ENCODE measurements at places on chromosomes 2 and 18.

DNA sequence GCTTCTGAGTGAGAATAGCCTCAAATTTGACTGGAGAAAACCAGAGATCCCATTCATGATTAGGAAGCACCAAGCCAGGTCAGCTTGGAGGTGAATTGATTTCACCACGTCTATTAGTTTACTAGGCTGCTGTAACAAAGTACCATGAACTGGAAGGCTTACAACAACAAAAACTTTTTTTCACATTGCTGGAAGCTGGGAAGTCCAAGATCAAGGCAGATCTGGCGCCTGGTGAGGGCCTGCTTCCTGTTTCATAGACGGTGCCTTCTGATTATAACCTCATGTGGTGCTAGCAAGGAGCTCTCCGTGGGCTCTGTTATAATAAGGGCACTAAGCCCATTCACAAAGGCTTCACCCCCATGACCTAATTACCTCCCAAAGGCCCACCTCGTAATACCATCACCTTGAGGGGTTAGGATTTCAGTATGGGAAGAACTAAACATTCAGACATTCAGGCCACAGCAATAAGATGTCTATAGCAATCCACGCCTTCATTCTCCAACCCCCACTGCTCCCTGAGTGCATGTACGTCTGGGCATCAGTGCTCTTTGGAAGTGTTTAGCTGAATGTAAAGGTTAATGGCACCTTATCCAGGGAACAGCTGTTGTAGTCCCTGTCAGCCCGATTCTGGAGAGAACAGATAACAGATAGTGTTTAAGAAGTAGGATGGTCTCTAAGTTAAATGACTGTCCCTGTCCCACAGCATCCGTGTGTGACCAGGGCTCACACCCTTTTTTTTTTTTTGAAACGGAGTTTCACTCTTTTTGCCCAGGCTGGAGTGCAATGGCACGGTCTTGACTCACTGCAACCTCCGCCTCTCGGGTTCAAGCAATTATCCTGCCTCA is 89.2 kb downstream of the SOCS6 start:
- DNase-seq, result no peak

DNA sequence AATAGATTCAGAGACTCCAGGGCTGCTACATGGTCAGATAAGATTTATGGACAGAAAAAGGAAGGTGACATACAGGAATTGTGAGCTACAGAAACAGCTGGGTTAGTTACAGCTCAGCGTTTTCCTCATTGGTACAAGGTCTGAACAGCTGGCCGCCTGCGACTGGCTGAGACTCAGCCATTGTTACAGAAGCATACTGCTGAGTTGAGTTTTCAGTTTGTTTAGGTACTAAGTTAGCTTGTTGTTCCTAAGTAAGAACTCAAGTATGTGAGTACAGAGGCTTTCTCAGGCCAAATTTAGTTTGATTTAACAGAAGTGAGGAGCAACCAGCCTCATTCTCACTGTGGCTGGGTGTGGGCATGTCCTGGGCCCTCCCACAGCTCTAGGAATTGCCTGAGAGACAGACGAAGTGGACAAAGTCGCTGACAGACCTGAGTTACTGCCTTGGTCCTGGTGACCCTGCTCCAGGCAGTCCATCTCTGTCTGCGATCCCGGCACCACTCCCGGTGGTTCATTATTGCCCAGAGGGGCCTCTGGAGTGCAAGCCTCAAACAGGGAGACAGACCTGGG is 27.8 kb upstream of the RHOB start:
- no peak for DNase-seq

DNA sequence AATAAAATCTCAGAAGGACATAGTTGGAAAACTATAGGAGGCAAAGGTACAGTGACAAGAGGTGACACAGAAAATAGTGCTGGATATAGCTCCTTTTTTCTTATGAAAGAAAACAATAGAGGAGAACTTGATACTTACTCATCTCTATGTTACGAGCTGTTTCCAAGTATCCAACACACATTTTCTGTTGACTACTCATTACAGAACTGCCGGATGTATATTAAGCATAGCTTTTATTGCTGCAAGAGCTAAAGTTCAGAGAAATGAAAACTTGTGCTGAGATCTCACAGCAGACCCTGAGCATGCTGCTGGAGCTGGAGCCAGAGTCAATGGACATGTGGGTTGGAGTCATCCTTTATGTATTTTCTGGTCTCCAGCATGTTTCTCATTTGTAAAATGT is 210.0 kb upstream of the NT5C1B start:
- DNase-seq, result no peak

- no peak for DNase-seq
Observed at GRCh38 chr2:199762963-199763362, 88.0 kb downstream of the FTCDNL1 start.

DNA sequence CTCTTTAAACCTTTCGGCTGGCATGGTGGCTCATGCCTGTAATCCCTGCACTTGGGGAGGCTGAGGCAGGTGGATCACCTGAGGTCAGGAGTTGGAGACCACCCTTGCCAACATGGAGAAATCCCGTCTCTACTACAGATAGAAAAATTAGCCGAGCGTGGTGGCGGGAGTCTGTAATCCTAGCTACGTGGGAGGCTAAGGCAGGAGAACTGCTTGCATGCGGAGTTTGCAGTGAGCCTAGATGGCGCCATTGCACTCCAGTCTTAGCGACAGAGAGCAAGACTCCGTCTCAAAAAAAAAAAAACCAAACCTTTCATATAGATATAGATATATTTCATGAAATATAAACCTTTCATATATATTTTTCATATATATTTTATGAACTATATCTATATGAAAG is 864.7 kb downstream of the TRIB2 start:
- DNase-seq, result no peak

DNA sequence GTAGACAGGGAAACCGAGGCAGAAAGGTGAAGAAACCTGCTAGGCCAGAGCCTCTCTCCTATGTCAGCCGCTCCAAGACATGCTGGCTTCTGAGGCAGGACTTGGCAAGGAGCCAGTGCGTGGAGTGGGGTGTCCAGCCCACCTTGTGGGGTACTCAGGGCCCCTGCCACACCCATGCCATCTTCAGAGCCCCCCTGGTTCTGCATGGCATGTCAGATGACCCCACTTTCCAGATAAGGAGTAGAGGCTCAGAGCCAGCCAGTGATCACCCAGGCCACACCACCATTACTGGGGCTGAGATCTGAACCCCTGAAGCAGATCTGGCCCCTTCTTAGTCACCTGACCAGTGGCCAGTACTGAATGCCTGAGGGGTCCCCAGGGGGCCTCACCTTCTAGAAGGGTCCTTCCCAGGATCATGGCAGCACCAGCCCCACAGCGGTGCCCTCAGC is 14.7 kb downstream of the CROCC2 start:
- no peak for DNase-seq

GRCh38 chr2:118295592-118296390 is 207.5 kb downstream of the INSIG2 start:
- no peak for DNase-seq

- no peak for DNase-seq
Observed at GRCh38 chr18:78505851-78506461, 473.7 kb upstream of the SALL3 start.

- DNase-seq, result no peak
Observed at GRCh38 chr2:218129458-218130135, 3.8 kb downstream of the CXCR2 start.

DNA sequence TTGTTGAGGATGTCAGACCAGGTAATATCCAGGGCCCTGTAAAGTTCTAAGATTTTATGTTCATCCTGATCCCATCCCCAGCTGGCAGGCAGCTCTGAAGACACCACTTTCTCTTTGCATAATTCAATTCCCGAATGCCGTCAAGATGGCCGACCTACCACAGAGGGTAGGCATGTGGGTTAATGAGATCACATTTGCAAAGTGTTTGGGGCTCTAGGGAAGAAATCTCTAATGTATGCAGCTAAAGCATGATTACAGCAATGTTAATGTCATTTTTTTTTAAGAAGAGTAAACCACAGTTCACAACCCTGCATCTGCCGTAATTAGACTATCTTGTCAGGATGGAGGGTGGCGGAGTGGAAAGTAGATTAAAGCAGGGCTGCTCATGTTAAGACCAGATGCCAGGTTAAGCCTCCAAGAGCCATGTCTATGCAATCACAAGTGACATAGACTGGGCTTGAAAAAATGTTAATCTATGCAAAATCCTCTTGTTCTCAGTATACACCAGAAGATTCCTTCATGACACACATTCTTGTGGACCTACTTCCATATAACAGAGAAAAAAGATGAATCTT is 131.4 kb downstream of the ALK start:
- no peak for DNase-seq

GRCh38 chr2:151472966-151473365 is 63.3 kb downstream of the RIF1 start:
- DNase-seq, result no peak

GRCh38 chr2:68158134-68158447 is 403 bp downstream of the PNO1 start:
- DNase-seq, result no peak

DNA sequence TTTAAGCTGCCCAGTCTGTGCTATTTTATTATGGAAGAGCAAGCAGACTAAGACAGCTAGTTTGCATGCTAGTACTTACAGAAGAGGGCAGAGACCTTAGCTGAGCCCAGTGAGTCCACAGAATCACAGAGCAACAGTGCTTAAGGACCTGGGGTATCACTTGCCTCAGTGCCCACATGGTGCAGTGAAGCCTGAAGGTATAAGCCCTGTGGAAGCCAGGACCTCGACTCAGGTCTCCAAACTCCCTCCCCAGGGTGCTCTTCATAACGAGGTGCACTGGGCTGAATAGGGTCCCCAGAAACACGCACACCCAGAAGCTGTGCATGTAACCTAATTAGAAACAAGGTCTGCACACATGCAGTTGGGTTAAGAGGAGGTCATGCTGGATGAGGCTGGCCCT is 718.1 kb downstream of the GALR1 start:
- no peak for DNase-seq

GRCh38 chr18:23300231-23300805 is 152.8 kb upstream of the RIOK3 start:
- DNase-seq, result peak; percentile 90

- no peak for DNase-seq
Observed at GRCh38 chr18:13374468-13375301, 156.1 kb downstream of the LDLRAD4 start.

- no peak for DNase-seq
Observed at GRCh38 chr2:233525791-233526190, 40.8 kb downstream of the USP40 start.

DNA sequence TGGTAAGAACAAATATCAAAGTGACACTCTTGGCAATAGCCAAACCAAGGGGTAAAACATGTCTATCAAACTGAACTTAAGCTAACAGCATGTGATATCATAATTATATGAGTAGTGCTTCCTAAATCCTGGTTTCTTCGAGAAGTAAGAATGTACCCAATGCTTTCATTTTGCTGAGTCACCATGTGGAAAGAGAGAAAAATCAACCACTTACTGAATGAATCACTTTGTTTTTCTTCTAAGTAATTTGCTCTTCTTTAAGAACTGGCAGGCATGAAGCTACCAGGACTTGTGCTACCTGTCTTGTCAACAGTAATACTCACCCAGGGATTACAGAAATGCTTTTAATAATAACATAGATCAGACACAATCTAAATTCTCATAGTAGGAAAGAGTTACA is 19.0 kb upstream of the DUSP19 start:
- DNase-seq, result peak; percentile 60

DNA sequence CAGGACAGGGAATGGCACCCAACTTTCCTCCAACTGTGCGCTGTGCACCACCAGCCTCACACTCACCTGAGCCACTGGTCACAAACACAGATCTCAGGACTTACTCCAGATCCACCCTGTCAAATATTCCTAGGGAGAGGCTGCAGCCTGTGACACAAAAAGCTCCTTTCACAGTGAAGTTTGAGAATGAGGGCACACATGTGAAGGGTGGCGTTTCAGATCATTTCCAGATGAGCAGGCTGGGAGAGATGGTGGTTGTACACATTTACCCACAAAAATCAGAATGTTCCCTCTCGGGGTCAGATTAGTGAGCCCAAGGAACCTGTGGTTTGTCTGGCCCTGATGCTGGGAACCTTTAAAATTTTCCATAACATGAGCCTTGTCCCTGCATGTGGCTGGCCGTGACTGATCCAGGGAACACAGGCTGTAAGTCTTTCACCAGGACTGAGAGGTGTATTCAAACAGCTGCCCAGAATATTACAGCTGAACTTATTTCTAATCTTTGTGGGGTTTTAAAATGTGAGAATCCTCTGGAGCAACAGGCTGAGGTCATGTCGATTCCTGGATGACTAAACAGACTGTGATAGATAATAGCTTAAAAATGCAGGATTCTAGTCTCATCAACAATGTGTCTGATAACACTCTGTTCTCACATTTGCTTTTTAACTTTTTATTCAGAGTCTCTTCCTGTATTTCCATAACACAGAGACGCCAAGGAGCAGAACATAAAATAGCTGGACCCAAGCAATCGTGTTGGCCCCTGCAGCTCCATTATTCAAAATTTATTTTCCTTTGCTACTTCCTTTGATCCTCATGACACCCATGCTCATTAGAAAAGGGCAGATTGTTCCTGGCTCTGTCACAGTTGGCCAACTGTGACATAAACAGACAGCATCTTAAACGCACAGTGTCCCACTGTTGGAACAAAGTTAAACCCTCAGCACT is 35.5 kb downstream of the IL1R2 start:
- no peak for DNase-seq

GRCh38 chr2:159322419-159322818 is 35.9 kb upstream of the WDSUB1 start:
- no peak for DNase-seq

DNA sequence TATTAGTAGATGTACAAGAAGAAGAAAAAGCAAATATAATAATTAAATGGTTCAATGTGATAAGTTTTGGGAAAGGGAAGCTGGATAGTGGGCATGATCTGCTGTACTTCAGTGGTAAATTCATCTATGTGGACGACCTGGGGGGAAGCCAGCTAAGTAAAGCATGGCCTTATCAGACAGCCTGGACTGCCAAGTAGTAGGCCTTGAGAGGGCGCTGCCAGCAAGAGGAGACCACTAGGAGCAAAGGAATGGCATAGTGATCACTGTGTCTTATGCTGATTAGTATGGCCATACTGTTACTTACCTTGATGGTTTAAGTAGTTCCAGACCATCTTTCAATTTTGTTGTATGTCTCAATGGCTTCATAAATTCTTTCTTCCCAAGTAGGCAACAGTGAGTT is 287.6 kb downstream of the SETBP1 start:
- DNase-seq, result no peak

DNA sequence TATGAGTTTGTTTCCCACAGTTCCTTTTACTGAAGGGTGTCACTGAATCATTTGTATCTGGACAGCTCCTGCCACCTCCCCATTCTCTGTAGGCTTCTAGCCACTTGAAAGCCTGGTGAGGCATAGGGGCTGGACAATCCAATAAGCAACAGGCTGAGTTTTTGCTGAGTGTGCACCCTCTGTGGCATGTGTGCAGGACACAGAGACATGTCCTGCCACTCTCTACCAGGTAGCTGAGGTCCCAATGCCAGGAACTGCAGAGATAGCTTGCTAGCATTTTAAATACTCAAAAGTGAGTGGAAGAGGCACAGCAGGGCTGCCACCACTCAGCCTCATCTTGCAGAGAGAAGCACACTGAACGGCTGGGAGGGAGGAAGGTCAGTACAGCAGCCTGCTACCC is 77.2 kb upstream of the TFCP2L1 start:
- no peak for DNase-seq

DNA sequence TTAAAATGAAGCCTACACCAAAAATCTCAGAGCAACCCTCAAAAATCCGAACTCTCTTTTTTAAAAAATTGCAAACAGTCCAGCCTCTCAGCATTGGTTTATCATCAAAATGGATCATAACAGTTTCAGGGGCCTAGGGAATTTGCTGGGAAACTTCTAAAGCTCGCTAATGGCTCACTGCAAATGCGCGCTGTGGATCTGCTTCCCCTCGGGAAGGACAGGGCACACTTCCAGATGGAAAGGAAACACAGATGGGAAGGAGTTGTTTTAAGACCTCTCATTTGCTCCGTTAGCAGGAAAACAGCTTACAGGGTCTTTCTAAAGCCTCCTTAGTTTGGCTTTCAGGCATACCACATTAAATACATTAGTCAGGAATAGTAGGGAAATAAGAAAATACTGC is 27.2 kb downstream of the FECH start:
- no peak for DNase-seq
